WTC11 (cell line): ENCODE measurements at places on chromosomes 6 and 20. TPM values are rescaled to one million over a fixed set of nuclear protein-coding genes. Genes with fewer than 3 reads are reported as not detected.
A peak's percentile ranks its signal among the peaks of the same experiment; 100 is the strongest.

GRCh38 chr6:154885214-154885613, 109.9 kb upstream of the TIAM2 start:
- DNase-seq: no peak

GRCh38 chr20:18197382-18198070, 59.9 kb downstream of the KAT14 start:
- no peak for DNase-seq

- no peak for DNase-seq
These were observed 1.8 kb downstream of the RHAG start for GRCh38 chr6:49634836-49635218.

GRCh38 chr20:57020364-57020763, 246.1 kb downstream of the BMP7 start:
- DNase-seq: no peak

DNA sequence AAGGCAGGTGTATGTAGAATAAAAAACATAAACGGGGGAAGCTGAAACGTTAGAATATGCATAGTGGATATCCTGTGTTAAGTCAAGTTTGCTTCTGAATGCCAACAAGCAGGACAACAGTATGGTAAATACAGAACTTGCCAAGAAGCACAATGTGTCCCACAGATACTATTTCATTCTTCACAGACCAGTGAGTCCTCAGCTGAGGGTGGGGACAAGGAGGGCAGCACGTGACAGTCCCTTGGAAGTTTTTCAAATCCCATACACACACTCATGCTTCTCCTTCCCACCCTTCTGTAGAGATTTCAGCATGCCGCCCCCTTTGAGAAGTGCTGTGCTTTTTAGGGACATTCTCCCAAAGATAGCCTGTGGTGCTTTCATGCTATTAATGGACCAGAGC, 268.5 kb upstream of the ECI2 start:
- no peak for DNase-seq

Gene GABRR2
- not detected in 3 replicates for total RNA-seq

GRCh38 chr6:140134224-140134623, 759.8 kb upstream of the CITED2 start:
- DNase-seq: no peak

DNA sequence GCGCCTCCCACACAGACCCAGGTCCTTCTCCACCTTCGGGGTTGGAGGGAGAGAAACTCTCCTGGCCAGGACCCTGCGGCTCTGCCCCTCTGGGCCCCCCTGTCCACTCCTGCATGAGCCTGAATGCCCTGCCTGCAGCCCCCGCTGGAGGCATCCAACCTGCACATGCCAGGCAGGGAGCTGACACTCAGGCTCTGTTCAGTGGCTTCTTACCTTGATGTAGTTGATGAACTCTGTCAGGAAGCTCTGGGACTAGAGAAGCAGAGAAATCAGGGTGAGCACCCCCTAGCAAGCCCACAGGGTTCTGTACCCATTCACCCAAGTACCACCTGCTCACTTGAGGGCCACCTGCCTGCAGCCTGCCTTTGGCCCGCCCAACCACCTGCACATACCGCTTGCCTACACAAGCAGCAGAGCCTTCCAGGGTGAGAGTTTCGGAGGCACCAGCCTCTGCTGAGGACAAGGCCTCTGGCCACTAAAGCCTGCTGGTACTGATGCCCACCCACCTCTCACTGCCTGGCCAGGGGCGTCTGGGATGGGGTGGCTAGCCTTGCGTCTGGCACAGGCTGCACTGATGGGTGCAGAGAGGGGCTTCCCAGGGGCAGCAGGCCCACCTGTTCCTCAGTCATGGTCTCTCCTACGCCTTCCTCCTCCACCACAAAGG, 9.7 kb downstream of the DDRGK1 start:
- DNase-seq: no peak

Gene PRELID3B
- total RNA-seq: 46.9 to 48.7 TPM (median 47.0 TPM) in 3 replicates

DNA sequence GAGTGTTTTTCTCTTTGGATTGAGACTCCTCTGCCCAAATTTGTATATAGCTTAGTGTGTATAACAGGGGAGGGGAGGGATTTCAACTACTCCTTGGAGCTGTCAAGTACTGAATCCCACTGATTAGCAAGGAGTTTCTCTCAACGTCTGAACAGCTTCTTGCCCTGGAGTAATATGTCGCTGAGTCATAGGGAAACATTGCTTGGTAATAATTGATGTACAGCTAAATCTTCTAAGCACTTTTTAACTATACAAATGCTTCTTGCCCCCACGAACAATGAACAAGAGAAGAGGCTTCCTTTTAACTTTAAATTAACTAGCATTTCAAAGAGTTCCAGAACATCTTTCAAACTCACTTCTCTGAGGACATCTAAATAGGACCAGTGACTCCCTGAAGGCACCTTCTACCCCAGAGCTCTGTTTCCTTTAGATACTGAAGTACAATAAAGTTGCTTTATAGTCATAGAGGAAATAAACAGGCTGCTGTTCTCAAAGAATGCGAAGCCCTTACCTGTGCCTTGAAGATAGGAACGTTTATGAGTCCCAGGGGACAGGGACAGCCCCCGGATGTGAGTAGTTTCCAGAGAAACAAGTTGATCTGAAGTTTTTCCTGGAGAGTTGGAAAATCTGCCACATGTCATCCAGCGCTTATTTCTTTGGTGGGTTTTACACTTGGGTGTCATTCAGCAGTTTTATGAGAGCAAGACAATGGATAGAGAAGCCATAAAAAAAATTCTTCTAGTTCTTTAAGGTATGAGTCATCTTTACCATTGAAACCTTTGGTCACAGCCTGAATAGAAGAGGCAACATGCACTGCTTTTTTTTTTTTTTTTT, 462.5 kb upstream of the BTBD3 start:
- no peak for DNase-seq

DNA sequence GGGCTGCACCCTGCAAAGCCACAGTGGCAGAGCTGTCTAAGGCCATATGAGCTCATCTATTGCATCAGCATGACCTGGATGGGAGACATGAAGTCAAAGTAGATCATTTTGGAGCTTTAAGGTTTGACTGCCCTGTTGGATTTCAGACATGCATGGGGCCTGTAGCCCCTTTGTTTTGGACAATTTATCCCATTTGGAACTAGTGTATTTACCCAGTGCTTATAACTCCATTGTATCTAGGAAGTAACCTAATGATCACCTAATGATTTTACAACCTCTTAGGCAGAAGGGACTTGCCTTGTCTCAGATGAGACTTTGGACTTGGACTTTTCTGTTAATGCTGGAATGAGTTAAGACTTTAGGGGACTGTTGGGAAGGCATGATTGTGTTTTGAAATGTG, 575.4 kb downstream of the EPM2A start:
- DNase-seq: no peak

DNA sequence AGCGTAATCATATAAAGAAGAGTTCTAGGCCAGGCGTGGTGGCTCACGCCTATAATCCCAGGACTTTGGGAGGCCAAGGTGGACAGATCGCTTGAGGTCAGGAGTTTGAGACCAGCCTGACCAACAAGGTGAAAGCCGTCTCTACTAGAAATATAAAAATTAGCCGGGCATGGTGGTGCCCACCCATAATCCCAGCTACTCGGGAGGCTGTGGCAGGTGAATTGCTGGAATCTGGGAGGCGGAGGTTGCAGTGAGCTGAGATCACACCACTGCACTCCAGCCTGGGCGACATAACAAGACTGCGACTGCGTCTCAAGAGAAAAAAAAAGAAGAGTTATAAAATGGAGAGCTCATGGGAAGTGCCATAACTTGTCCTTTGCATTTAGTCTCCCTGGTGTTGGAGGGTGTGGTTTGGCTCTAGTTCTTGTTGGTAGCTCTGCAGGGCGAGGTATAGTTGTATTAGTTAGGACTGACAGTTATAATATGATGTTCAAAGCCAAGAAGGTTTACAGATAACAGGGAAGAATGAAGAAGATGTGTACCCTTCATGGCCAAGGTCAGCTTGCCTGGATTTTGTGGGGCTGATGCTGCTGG, 54.8 kb downstream of the UTRN start:
- no peak for DNase-seq

GRCh38 chr20:64266988-64267387, 11.4 kb downstream of the PCMTD2 start:
- no peak for DNase-seq

- DNase-seq: no peak
These were observed 30.6 kb downstream of the PTCHD4 start for GRCh38 chr6:48080227-48081009.

DNA sequence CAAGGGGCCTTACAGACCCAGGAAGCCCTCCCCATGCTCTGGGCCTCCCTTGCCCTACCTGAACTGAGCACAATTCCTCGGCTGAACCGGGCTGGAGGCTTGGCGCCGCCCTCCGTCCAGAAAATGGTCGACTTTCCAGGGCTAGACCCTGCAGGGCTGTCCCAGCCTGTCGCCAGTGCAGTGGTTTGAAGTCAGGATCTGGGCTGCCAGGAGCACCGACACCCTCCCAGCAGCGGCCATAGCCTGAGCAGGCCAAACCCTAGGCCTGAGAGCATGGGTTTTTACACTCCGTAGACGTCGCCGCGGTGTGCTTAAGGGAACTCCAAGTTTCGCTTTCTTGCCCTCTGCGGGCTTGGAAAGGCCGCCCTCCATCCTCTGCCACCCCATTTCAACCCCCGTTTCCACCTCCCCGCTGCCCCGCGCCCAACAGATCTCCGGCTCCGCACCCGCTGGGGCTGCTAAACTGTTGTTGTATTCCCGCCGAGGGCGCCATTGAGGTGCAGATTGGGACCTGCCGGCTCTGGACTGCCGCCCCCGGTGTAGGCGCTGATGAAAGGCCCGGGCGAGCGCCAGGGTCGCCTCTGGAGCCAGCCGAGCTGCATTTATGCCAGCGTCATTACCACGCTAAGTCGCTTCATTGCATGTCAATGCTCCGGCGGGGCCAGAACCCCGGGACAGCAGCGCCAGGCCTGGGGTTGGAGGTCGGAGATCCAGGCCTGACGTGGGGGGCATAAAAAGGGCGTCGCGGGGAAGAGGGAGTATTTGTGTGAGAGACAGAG, 2.2 kb upstream of the TFAP2A start:
- DNase-seq: peak; percentile 84

DNA sequence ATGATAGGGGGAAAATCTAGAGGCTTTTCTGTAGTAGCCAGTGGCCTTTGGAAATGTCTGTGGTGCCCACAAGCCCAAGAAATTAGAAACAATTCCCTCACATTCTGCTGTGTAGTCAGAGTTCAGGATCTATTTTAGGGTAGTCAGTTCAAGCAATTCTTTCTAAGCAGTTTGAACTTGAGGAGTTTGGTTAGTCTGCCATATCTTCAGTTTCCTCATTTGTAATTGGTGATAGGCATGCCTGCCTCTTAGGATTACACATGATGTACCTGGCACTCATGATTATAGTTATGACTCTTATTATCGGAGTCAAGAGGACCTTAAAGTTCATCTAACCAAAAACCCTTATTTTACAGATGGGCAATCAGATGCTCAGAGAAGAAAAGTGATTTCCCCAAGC, 21.2 kb upstream of the MEP1A start:
- no peak for DNase-seq

- no peak for DNase-seq
These were observed 73.3 kb upstream of the CD93 start for GRCh38 chr20:23159256-23159946.

Gene OOEP
- total RNA-seq: 0.87 to 1.1 TPM (median 0.89 TPM) in 3 replicates

DNA sequence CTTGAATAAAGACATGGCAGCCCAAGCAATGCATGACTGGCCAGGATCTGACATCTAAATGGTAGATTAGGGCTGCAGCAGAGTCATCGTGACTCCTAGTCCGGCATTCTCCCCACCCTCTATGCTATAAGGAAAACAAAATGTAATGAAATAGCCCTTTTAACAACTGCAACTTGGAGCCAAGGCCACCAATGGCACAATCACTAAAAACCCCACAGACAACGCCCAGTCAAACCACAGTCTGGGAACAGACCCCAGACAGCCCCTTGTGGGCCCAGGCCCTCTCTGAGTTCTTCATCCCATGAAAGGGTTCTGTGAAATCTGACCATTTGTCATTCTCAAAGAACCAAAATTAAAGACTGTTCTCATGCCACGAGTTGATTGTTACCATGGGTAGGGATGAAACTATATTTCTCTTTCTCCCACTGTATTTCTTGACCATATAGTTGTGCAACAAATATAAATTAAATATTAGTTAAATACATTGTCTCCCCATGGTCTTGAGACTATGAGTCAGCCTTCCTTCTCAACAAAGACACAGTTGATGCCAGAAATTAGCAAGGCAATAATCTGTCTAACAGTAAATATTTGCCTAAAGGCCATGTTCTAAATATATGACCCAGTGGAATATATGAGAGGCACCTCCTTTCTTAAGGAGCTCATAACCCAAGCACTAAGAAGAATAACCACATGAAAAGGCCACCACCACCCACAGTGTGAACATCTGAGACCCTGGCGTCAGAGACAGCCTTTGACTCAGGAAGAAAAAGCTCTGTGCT, 85.6 kb upstream of the SSTR4 start:
- no peak for DNase-seq

GRCh38 chr6:19039287-19039686, 652.1 kb downstream of the RNF144B start:
- DNase-seq: no peak

GRCh38 chr6:115241373-115241772, 819.3 kb downstream of the FRK start:
- no peak for DNase-seq

DNA sequence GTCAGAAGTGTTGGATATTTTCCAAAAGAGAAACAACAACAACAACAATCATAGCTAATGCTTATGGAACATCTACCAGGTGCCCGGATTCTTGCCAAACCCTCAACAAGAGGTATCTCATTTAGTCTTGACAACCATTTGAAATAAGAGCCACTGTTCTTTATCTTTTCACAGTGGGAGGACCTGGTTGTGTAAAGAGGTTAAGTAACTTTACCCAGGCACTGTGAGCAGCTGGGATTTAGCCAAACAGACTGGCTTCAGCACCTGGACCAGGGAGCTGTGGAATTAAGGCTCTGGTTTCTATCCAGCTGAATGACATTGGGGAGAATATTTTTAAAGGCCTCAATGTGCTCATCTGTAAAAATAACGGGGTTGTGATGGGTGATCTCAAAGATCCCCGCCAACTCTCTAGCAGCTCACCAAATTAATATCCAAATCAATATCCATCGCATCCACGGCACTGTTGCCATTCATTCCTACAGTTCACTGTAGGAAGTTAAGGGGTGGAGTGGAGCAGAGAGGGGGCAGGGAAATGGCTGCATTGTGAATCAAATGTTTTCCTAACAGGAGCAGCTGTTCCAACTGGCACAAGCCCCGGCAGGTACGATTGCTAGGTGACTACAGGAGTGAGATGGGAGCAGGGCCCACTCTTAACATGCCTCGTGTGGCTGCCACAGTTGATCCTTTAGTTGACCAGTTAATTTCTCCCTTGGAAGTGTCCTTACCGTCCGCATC, 61.8 kb downstream of the GCNT2 start:
- DNase-seq: peak; percentile 37

Gene PKHD1
- 0.09 to 0.15 TPM (median 0.09 TPM) in 3 replicates for total RNA-seq

GRCh38 chr6:53811082-53811481, 16.3 kb downstream of the LRRC1 start:
- DNase-seq: no peak

Gene ECT2L
- not detected in 3 replicates for total RNA-seq

Gene PPT2
- total RNA-seq: 30.0 to 33.8 TPM (median 31.6 TPM) in 3 replicates

- no peak for DNase-seq
These were observed 81.9 kb downstream of the PLCB1 start for GRCh38 chr20:8213831-8214587.

Gene PRICKLE4
- 0.50 to 1.5 TPM (median 0.82 TPM) in 3 replicates for total RNA-seq
